Stimulated activated CD8-positive, alpha-beta memory T cell treated with anti-CD3 and anti-CD28 coated beads, Interleukin-4, amount 100 ng/mL, for 4 hours (primary cell): ENCODE measurements at places on chromosomes 5 and 9.

GRCh38 chr5:77697692-77698091, 59.2 kb upstream of the OTP start:
- no peak for DNase-seq

DNA sequence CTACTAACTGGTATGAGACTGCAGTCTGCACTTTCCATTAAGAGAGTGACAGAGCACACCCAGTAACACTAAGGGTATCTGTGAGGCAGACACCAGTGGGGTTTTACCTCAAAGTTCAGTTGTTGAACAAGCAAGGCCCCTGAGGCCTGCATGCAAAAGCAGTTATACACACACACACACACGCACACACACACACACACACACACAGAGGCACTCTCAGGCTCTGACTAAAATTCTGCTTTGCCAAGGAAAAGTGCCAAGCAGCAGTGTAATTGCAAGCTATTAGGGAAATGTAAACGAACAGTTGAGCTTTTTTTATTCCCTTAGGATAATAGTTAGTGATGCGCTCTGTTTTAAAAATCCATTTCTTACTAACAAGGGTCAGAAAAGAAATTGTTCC, 377.1 kb downstream of the SPOCK1 start:
- DNase-seq, result no peak

- DNase-seq, result no peak
Measured at GRCh38 chr5:43563321-43563720, 6.4 kb upstream of the PAIP1 start.

DNA sequence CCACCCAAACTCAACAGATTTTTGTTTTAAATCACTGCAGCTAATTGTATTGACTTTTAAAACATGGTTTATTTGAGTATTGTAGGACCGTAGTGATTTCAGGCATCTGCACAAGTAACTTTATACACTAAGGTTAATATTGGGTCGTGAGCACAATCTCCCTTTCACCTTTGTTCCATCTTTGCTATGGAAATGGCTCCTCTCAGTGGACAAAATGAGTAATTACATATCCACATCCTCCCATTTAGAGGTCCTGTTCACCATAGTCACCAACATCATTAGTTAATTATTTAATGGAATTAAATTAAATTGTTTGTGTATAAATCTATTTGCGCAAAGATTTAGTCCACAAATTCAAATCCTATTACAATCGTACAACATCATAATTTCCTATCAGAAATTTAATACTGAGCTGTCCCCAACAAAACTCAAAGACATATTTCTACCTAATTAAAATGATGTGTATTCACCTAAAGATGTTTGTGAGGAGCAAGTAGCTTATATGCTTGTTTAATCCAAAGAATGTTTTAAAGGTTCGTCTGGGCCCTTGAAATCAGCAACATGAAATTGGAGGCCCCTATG, 173.0 kb upstream of the DAPK1 start:
- no peak for DNase-seq

- DNase-seq, result no peak
Measured at GRCh38 chr9:105308461-105309341, 64.2 kb downstream of the SLC44A1 start.

GRCh38 chr9:20553558-20554149, 68.6 kb downstream of the MLLT3 start:
- DNase-seq, result no peak

DNA sequence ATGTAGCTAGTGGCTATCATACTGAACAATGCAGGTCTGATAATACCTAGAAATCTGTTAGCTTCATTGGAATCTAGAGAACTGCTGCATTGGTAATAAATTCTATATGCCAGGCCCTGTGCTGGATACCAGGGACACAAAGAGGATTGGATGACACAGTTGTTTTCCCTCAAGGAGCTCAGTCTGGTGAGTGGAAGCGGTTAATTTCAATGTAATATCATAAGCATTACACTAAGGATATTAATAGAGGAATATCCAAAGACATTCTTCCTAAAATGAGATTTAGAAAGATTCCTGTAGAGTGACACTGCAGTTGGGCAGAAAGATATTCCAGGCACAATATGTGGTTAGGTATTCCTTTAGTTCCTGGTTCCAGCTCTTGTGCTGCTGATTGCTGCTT, 5.9 kb downstream of the CMYA5 start:
- DNase-seq, result no peak

GRCh38 chr5:79518718-79519117, 4.8 kb upstream of the HOMER1 start:
- DNase-seq, result no peak

DNA sequence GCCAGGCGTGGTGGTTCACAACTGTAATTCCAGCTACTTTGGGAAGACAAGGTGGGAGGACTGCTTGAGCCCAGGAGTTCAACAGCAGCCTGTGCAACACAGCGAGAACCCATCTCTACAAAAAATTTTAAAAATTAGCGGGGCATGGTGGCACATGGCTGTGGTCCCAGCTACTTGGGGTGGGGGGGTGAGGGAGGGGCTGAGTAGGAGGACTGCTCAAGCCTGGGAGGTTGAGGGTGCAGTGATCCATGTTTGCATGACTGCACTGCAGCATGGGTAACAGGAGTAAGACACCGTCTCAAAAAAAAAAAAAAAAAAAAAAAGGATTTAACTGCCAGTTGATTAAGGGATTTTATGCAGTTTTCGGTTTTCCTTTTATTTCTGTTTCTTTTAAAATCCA, 65.0 kb downstream of the PTBP3 start:
- DNase-seq, result no peak

GRCh38 chr9:111474385-111474784, 9.8 kb downstream of the ECPAS start:
- DNase-seq, result no peak

- DNase-seq, result no peak
Measured at GRCh38 chr9:92480291-92480771, 2.0 kb downstream of the ASPN start.

DNA sequence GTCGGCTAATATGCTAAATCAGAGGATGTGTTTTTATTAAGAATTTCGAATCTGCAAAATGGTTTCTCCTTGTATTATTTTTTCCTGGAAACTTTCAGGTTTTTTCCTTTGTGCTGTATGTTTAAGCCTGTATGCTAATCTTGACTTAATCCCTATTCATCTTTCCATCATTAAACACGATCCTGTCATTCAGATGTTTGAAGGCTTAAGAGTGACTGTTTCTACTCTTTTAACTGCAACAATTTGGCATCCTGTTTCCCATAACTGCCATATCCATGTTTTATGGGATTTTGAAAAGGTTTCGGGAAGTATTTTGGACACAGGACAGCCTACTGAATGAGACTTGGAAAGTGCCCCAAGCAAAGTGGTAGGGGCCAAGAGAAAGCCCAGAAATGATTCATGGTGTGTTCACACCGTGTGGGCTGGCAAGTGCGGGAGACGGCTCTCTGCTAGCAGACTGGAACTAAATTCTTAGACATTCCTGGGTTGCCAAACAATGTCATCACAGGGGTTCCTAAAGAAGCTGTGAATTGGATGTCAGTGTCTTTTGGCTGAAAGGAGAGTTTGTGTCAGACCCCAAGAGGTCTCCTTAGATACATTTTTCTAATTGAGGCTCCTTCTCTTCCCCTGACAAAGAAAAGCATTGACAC, 125.4 kb upstream of the ADAMTS16 start:
- no peak for DNase-seq

DNA sequence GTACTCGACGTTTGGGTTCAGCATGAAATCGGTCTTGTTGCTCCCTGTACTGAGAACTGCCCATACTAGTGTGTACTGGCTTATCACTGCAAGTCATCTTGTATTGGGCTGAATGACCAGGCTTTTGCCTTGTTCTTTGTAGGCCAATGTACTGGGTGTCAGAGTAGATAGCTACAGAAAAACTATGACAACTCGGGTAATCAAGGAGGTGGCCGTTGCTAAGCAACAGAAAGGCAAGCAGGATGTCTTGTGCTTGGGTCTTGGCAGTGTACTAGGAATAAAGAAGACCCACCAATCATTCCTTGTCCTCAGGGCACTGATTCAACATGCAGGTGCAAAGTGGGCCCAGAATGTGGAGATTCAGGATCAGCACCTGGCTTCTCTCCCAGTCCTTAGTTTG, 11.9 kb upstream of the SHISAL2B start:
- no peak for DNase-seq

- DNase-seq, result no peak
Measured at GRCh38 chr5:18553269-18553668, 919.0 kb downstream of the TAF11L14 start.

- no peak for DNase-seq
Measured at GRCh38 chr9:38620483-38621433, at the start of gene ANKRD18A. Gene ANKRD18A (minus strand): TSS chr9:38620596. CDS start chr9:38620285, 311 bp downstream.

DNA sequence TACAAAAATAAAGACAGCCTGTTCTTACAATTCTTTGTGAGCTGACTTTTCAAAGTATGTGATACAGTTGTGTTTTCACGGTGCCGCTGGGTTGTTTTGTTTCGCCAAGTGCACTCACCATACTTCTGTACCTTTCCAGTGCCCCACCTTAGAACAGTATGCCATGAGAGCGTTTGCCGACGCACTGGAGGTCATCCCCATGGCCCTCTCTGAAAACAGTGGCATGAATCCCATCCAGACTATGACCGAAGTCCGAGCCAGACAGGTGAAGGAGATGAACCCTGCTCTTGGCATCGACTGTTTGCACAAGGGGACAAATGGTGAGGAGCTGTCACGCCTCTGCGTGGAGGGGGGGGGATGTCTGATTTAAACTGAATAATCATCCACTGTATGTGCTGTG, 12.9 kb downstream of the CCT5 start:
- no peak for DNase-seq

GRCh38 chr9:81605170-81605670, 84.1 kb downstream of the TLE1 start:
- no peak for DNase-seq

DNA sequence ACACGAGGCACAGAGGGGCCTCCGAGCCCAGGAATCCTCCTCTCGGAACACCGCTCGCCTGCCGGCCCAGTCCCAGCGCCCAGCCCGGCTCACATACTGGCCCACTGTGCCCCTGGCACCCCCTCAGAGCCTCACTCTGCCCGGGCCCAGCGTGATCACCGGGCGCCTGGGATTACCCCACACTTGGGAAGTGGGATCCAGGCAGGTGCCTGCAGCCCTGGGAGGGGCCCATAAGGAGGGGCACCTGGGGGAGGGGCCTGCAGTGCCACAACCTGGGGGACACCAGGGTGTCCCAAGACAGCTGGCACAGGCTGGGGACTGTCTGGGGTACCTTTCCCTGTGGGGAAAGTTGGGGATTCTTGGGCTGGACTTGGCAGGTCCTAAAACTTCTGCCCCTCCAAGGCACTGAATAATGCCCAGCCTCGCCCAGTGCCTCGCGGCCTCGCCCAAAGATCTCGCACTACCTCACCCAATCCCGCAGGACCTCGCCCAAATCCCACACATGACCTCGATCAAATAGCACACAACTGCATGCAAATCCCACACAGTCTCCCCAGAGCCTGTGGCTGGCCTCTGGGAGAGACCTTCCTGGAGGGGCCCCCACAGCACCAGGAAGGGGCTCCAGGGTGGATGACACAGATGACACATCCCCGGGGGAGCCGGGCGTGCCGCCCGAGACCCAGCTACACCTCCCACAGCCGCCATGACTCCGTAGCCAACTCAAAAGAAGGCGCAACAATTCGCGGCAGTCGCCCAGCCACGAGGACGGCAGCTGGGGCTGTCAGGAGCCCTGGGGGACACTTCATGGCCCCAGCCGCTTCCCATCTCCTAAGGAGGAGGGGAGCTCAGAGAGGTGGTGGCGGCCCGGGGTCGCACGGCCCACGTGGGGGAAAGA, 13.7 kb downstream of the NOTCH1 start:
- DNase-seq, result no peak

- no peak for DNase-seq
Measured at GRCh38 chr5:158079097-158079496, 220.2 kb upstream of the CLINT1 start.

GRCh38 chr5:40911266-40911665, 2.0 kb downstream of the C7 start:
- DNase-seq, result no peak

DNA sequence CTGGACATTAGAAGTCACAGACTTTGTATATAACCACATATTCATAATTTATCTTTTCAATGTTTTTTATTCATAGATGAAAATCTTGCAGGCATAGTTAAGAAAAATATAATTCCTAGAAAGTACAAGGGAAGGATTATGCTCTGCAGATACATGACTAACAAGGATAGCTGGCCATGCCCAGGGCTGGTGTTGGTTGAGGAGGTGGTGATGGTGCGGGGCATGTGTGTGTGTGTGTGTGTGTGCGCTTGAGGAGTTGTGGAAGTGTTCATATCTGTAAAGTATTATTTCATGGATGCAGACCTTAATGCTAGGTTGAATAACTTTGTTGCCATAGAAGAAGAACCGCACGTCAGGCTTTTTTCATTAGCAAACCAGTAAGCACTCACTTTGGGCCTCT, 1.3 kb downstream of the S1PR3 start:
- DNase-seq, result no peak

DNA sequence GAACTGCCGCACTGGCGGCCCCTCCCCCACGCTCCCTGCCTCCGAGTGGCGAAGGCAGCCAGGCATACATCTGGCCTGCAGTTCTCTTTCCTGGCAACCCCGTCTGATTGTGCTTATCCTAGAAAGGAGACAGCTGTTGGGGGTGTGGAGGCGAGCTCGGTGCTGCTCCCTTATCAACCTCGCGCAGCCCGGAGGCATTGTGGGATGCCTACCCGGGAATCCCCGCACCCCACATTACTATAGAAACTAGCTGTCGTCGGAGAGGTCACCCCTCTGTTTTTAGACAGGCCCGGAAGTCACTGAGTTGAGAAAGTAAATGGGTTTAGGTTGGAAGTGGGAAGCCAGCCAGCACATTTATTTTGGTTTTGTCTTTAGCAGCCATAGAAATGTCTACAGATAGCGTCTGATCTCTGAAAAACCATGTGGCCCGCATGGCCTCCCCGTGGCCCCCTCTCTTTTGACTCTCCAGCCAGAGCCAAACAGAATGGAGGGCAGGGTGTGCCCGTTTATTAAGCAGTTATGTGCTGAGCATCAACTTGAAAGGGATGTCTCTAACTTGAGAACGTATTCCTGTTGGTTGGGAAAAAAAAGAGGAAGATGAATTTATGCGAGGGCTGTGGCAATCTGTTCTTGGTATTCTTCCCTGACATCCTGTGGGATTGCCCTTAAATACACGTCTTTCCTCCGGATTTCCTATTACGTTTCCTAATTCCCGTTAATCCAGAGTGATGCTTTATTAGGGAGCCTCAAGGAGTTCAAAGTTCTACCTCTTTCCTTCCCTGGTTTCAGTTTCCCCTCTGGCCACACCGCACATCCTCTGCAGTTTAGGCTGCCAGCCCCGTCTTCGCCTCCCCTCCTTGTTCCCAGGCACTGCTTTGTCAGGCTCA, 3.9 kb downstream of the STC2 start:
- DNase-seq, result no peak
